ENCODE measurements at places on chromosomes 13 and 19.

DNA sequence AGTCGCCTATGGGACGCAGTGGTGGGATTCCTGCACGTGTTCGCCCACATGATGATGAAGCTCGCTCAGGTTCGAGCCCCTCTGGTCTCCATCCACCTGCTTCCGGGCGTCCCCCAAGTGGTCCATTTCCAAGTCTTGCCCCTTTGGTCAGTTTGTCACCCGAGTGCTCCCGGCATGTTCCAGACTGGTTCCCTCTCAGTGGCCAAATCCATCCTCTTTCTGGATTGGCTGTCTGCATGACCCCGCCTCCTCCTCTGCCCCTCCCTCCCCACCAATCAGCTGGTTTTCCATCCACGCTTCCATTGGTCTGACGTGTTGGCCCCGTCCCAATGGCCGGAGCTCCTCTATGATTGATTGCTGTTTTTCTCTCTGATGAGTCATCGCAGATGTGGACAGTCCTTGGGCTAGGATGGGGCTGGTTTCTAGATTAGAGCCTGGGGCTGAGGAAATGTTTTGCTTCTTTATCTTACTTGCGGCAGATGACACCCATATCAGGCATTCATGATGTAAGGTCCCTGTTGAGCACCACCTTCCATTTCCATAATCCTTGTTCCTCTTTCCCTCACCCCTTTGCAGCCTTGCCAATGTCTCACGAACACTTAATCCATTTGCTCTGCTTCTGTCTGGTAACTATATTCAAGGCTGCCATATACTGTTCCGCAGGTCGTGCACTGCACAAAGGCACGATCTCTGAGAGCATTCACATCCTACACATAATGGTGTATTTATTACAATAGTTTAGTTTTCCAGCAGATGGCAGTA lies 73.8 kb downstream of the MAP4K1 start:
- H3K36me3 ChIP-seq = no peaks in the 10 kb centered on the region
- peaks cover 35% of the 10 kb centered on the region for H3K4me1 ChIP-seq
- H3K4me3 ChIP-seq = no peak overlapping the region
- peak overlapping the region; percentile 30 for H3K27ac ChIP-seq

DNA sequence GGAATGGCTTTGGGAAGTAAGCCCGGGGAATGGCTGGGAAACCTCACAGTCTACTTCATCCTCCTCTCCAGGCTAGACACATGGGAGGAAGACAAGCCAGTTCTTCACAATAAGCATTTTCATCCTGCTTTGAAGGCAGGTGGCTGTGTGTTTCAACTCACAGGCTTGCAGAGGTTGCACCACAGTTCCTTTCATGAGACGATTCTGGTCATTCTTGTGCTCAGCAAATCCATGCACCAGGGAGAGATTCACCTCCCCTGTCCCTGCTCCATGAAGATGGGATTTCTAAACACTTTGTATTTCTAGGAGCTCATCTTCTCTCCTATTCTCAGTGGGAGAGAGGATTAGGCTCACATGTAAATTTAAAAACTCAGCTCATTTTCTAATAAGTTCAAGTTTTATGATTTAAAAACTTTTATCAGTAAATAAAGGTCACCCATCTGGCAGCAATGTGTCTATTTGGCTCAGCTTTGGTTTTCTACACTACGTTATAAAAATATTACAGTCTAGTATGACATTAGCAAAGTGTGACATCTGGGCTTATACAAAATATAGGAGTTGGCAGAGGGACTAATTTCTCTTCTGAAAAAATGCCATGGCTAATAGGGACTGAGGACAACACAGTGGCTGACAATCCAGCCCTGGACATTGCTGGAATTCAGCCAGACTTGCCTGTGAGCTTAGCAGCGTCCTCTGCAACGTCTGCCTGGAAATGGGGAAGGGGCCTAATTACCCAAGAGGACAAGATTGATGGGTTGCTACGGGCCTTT lies 283.2 kb upstream of the SLC10A2 start:
- H3K4me3 ChIP-seq = no peak overlapping the region
- no peak for DNase-seq
- H3K27ac ChIP-seq = no peak overlapping the region
- no peaks in the 10 kb centered on the region for H3K4me1 ChIP-seq

GRCh38 chr19:8567522-8568172 lies 9.6 kb downstream of the MYO1F start:
- no peaks in the 10 kb centered on the region for H3K36me3 ChIP-seq
- H3K4me3 ChIP-seq = no peak overlapping the region
- no peaks in the 10 kb centered on the region for H3K27me3 ChIP-seq
- H3K27ac ChIP-seq = peak overlapping the region; percentile 14
- H3K4me1 ChIP-seq = no peaks in the 10 kb centered on the region
- DNase-seq = no peak

DNA sequence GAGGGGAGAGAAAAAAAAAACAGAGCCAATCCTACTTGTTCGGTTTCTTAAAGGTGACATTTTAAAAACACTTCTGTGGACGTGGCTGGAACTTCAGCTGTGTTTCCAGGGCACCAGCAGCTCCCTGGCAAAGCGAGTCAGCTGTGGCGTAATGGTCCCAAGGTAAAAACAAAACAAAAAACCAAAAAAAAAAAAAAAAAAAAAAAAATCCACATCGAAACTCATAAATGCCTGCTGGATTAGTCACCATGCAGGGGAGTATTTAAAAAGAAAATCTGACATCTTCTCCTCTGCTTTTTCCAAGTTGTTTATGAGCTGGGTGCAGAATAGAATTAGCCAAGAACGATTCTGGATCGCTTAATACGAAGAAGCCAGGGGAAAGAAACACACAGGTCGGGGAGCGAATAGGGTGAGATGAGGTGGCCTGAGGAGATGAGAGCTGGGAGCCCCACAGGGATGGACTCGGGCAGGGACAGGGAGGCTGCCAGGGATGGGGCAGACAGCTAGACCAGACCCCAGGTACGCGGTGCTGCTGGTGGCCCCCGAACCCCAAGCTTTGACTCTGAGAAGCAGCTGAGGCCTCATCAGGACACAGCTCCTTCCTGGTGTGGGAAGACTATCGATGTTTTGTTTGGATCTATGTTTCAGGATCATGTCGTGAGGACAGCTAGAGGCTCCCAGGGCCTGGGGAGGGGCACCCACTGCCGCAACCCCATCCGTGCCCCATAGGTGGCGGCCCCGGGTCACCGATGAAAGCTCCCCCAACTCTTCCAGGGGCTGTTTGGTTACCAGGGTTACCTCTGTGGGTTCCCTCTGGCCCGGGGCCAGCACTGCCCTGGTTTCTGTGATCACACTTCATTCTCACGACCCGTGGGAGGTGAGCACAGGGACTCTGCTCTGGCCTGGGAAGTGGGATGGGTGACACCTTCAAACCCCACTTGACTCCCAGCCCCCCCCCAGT lies 3.1 kb upstream of the CTXN1 start:
- H3K27me3 ChIP-seq = no peaks in the 10 kb centered on the region
- peaks cover 47% of the 10 kb centered on the region for H3K4me1 ChIP-seq
- H3K4me3 ChIP-seq = no peak overlapping the region

- DNase-seq = no peak
- H3K36me3 ChIP-seq = no peaks in the 10 kb centered on the region
- no peaks in the 10 kb centered on the region for H3K27me3 ChIP-seq
- no peak overlapping the region for H3K27ac ChIP-seq
- no peak overlapping the region for H3K4me3 ChIP-seq
Observed at GRCh38 chr19:22530042-22530441, 104.1 kb upstream of the ZNF492 start.

GRCh38 chr13:60229708-60230272 lies 66.1 kb upstream of the DIAPH3 start:
- no peaks in the 10 kb centered on the region for H3K4me1 ChIP-seq
- H3K36me3 ChIP-seq = no peaks in the 10 kb centered on the region
- no peaks in the 10 kb centered on the region for H3K27me3 ChIP-seq
- no peak overlapping the region for H3K27ac ChIP-seq

- no peak for DNase-seq
- H3K4me3 ChIP-seq = no peak overlapping the region
- H3K36me3 ChIP-seq = no peaks in the 10 kb centered on the region
- no peaks in the 10 kb centered on the region for H3K4me1 ChIP-seq
- no peaks in the 10 kb centered on the region for H3K27me3 ChIP-seq
Observed at GRCh38 chr13:78022164-78022877, 103.7 kb upstream of the EDNRB start.

DNA sequence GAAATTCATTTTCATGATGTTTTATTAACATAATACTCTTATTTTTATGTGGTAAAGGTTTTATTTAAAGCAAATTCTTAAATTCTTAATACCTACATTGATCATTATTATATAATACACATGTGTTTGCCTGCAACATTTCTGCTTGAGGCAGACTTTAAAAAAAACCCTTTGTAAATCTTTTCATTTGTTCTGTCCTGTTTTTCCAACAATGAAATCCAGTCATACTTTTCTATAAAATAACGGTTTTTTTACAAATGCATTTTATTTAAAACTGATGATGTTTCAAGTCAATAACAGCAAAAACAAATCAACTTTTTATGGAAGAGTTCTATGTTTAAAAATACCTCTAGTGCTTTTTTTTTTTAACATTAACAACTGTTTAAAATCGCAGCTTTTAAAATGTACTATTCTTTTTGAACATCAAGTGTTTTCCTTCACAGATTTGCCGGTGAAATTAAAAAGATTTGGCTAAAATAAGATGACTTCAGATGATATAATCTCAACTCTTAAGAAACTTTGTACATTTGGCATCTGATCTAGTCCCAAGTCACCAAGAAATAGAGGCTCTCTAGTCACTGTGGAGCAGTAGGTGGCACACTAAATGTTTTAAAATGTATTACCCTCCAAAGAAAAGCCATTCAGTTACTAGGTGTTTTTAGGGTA lies 5.1 kb downstream of the POU4F1 start:
- peaks cover 78% of the 10 kb centered on the region for H3K27me3 ChIP-seq
- H3K36me3 ChIP-seq = no peaks in the 10 kb centered on the region
- no peak overlapping the region for H3K4me3 ChIP-seq
- no peak overlapping the region for H3K27ac ChIP-seq
- H3K4me1 ChIP-seq = peaks cover 21% of the 10 kb centered on the region
- DNase-seq = no peak

GRCh38 chr13:73870036-73870741 lies 264.0 kb downstream of the KLF12 start:
- no peak overlapping the region for H3K4me3 ChIP-seq
- no peak overlapping the region for H3K27ac ChIP-seq
- H3K4me1 ChIP-seq = no peaks in the 10 kb centered on the region
- no peaks in the 10 kb centered on the region for H3K36me3 ChIP-seq

GRCh38 chr13:30037766-30038165 lies 187.3 kb upstream of the UBL3 start:
- H3K27me3 ChIP-seq = peaks cover 49% of the 10 kb centered on the region
- no peak for DNase-seq
- H3K36me3 ChIP-seq = no peaks in the 10 kb centered on the region
- no peak overlapping the region for H3K4me3 ChIP-seq

DNA sequence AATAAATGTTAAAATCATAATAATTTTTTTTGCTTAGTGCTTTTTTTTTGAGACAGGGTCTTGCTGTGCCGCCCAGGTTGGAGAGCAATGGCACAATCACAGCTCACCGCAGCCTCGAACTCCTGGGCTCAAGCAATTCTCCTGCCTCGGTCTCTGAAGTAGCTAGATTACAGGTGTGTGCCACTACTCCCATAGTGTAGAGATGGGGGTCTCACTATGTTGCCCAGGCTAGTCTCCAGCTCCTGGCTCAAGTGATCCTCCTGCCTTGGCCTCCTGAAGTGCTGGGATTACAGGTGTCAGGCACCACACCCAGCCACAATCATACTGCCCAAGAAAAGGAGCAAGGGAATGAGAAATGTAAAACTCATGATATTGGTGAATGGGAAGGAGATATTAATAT lies 5.1 kb downstream of the FBL start:
- H3K4me1 ChIP-seq = peaks cover 71% of the 10 kb centered on the region
- H3K27ac ChIP-seq = no peak overlapping the region
- DNase-seq = no peak
- H3K27me3 ChIP-seq = no peaks in the 10 kb centered on the region
- H3K36me3 ChIP-seq = peaks cover 28% of the 10 kb centered on the region

- DNase-seq = no peak
- H3K36me3 ChIP-seq = no peaks in the 10 kb centered on the region
- no peaks in the 10 kb centered on the region for H3K27me3 ChIP-seq
- no peak overlapping the region for H3K27ac ChIP-seq
Observed at GRCh38 chr19:23523863-23524262, 128.6 kb upstream of the ZNF91 start.

GRCh38 chr13:48175185-48175584 lies 57.8 kb upstream of the ITM2B start:
- no peak for DNase-seq
- no peaks in the 10 kb centered on the region for H3K27me3 ChIP-seq
- H3K4me3 ChIP-seq = no peak overlapping the region
- no peak overlapping the region for H3K27ac ChIP-seq

- no peaks in the 10 kb centered on the region for H3K27me3 ChIP-seq
- no peak overlapping the region for H3K27ac ChIP-seq
- H3K36me3 ChIP-seq = no peaks in the 10 kb centered on the region
- no peaks in the 10 kb centered on the region for H3K4me1 ChIP-seq
Observed at GRCh38 chr19:23402388-23402787, 7.1 kb upstream of the ZNF91 start.

DNA sequence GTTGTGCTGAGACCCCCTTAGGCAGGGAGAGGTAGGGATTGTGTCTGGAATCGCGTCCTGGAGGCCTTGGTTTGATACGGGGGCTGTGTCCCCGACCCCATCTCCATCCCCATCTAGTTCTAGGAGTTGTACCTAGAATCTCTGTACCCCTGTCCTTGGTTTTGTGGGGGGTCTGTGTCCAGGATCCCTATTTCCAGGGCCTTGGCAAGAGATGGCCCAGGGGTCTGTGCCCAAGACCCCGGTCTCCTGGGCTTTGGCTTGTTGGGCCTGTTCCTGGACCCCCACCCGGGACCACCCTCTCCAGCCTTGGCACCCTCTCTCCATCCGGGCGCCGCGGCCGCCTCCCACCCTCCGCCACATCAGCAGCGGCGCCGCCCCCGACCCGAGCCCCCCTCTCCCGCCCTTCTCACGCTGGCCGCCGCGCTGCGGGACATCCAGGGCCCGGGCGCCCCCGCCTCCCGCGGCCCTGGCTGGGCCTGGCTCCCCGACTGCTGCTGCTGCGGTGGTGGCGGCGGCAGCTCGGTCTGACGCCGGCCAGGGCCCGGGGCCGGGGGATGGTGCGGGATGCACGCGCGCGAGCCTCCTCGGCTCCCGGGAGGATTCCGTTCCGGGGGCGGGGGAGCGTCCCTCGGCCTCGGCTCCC lies at the start of gene NUMBL:
Gene NUMBL, minus strand, starts transcription at position 602 of the 643 bp plus-strand sequence. Its CDS starts 168 bp downstream, at position 434.
- H3K27me3 ChIP-seq = no peaks in the 10 kb centered on the region
- no peak for DNase-seq
- H3K36me3 ChIP-seq = peaks cover 53% of the 10 kb centered on the region

- DNase-seq = no peak
- H3K4me1 ChIP-seq = peaks cover 59% of the 10 kb centered on the region
- peak overlapping the region; percentile 69 for H3K27ac ChIP-seq
- no peaks in the 10 kb centered on the region for H3K36me3 ChIP-seq
- no peaks in the 10 kb centered on the region for H3K27me3 ChIP-seq
- H3K4me3 ChIP-seq = no peak overlapping the region
Observed at GRCh38 chr13:98504371-98504963, 72.4 kb downstream of the STK24 start.

DNA sequence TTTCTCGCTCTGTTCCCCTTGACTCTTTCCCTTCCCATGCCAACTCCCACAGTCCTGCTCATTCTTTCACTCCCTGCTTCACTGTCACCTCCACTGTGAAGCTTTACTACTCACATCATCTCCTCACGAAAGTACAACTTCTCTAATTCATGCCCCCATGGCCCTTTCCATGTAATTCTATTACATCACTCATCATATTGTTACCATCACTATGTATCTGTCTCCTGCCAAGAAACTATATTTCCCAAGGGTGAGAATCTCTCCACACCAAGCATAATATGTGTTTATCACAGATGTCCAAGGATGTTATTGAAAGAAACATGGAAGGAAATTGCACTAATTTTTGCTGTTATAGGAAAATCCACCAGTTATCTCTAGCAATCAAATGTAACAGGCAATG lies 37.2 kb upstream of the LRCH1 start:
- no peaks in the 10 kb centered on the region for H3K4me1 ChIP-seq
- no peak for DNase-seq
- H3K36me3 ChIP-seq = no peaks in the 10 kb centered on the region
- no peak overlapping the region for H3K27ac ChIP-seq
